Mesothelial cell of epicardium (in vitro differentiated cells): ENCODE measurements at places on chromosomes 7 and 10.

- DNase-seq, result no peak
Measured at GRCh38 chr7:151342811-151343210, 1.2 kb downstream of the NUB1 start.

DNA sequence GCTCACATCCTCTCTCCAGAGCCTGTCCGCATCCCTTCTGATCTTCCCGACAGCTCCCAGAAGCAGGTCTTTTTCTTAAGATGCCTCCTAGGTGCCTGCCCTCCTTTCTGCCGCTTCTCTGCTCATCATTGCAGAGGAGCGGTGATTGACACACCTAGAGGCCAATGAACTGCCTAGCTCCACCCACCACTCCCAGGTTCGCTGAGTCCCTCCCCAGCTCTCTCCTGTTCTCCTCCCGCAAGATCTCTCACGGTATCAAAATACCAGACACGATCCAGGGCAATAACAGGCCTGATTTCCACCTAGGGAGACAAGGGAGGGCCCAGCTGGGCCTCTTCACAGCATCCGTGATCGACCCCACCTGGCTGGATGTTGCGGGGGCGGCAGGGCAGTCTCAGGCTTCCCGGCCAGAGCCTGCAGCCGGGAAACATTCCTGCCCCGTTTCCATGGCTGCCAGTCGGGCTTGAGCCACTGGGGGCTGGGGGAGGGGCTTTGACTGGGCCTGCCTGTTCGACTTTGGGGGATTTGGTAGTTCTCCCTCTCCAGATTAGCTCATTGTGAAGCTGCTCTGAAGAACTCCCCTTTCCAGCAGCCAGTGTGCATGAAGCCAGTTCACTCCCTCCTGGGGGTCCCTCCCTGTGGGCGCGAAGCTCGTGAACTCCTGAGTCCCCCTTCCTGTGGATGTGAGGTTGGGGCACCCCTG, 373.5 kb downstream of the RPS24 start:
- peak; percentile 94 for DNase-seq

GRCh38 chr10:23557777-23558176, 118.9 kb downstream of the OTUD1 start:
- DNase-seq, result no peak

GRCh38 chr10:130689743-130690626, 553.8 kb downstream of the GLRX3 start:
- DNase-seq, result no peak

DNA sequence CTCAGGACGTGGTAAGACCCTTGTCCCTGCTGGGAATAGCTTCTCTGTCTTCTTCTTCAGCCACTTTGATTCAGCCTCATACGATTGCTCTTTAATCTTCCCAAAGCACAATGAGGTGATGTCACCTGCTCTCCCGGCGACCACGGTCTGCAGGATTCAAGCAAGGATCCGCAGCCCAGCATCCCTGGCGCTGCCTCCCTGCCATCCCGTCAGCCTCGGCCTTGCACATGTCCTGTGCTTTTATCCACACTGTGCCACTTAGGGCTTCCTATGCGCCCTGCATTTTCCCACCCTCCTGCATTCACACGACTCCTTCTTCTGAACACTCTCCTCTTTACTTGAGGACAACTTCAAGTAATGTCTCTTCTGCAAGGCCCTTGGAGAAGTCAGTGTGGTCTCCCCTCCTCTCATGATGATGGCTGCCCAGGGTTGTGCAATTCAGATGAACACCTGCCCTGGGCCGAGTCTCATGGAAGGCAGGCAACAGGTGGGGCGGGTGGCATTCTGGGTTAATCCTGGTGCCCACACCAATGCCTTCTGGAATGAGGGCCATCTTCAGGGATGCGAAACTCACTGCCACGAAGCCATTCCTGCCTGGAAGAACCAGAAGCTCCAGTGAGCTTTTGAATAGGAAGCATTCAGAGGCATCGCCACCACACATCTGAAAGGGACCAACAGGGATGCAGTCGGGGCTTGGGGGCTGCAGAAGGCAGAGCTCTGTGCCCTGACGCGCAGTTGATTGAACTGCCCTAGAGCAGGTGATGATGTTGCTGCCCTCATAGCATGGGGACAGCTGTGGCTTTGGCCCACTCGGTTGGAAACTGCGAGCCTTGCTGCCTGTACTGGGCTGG, 287.5 kb downstream of the GLRX3 start:
- no peak for DNase-seq

DNA sequence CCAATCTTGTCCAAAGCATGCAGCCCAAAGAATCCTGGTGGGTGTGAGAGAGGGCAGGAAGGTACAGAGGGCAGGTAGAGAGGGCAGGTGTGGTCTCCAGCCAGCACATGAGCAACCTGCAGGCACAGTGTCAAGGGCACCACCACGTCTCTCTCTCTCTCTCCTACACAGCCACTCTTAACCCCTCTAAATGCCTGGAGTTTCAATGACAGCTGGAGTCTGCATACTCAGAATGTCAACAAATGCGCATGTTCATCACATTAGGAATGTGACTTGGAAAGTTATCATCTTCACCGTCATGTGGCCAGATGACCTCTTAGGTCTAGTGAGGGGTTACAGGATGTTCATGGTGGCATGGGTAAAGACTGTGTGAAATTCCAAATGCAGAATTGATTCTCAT, 456.8 kb downstream of the SORCS1 start:
- DNase-seq, result no peak

- DNase-seq, result no peak
Measured at GRCh38 chr10:35611750-35612149, 6.6 kb downstream of the GJD4 start.

GRCh38 chr7:88268858-88269257, 37.8 kb downstream of the STEAP4 start:
- no peak for DNase-seq

DNA sequence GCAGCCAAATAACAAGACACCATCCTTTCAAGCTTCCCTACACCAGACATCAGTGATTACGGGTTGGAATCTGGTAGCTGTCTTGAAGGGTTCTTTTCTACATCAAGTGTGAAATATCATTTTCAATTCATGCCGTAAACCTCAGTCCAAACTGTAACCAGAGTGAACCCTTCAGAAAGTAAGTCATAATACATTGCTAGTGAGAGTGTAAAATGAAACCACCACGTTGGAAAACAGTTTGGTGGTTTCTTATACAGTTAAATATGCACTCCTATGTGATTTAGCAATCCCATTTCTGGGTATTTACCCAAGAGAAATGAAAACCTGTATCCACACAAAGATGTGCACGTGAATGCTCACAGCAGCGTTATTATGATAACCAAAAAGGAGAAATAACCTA, 25.6 kb upstream of the ZC3HAV1L start:
- DNase-seq, result no peak

- no peak for DNase-seq
Measured at GRCh38 chr10:129523031-129523722, 56.1 kb downstream of the MGMT start.

DNA sequence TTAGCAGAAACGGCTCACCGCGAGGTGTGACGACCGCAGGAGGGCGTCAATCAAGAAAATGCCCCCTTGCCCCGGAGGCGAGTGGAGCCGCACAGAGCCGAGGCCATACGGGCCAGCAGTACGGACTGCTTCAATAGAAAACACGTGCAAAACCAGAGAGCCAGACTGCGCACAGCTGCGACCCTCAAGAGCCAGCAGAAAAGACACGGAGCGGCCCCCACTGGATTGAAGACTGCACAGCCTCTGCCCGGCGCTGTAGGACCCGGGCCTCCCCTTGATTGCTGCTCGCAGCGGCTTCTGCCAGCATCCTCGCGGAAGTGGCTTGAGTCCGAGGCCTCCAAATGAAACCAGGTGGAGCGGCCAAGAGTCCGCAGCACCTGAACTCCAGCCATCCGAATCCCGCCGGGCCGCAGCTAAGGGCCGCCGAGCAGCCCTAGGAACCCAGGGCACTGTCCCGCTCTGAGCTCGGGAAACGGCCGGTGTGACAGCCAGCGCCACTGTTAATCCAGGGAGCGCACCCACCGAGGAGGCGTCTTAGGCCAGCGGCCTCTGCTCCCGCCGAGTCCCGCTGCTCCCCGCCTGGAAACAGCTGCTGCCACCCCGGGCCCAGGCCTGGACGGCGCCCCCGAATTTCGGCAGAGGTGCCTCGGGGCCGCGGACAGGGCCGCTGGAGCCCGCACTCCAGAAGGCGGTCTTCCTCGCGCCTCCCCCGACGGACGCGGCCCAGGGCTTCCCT, 660 bp upstream of the HHEX start:
- no peak for DNase-seq

DNA sequence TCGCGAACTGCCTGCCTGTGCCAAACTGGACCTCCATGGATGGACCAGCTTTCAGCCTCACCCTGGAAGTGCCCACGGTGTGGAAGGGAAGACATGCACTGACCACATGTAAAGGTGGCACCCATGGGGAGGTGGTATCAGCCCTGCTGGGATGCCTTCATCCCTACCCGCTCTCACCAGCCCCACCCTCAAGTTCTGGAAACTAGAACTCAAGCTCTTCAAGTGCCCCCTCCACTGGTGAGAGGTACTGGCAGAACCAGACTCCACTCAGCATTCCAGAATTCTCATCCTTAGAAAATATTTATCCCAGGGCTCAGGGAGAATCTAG, 5.9 kb downstream of the ZNF488 start:
- DNase-seq, result no peak

GRCh38 chr7:133299676-133300075, 46.8 kb downstream of the EXOC4 start:
- no peak for DNase-seq

GRCh38 chr7:51349820-51350545, 33.4 kb upstream of the COBL start:
- no peak for DNase-seq

DNA sequence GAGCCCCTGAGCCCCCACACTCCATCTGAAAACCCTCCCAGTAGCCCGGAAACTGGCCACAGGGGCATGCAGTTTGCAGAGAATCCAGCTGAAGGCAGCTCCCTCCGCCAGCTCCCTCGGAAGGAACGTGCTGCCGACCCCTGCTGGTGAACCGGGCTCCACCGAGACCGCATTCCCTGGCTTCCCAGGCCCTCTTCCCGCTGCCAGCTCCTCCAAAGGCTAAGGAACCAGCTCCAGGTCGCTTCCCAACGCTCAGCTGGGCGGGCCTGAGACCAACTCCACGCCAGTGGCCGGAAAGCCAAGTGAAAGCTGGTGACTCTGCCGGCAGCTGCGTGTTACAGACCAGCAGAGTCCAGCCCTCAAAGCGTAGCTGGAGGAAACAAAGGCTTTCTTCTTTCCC, 35.8 kb downstream of the GPER1 start:
- DNase-seq, result peak; percentile 69

DNA sequence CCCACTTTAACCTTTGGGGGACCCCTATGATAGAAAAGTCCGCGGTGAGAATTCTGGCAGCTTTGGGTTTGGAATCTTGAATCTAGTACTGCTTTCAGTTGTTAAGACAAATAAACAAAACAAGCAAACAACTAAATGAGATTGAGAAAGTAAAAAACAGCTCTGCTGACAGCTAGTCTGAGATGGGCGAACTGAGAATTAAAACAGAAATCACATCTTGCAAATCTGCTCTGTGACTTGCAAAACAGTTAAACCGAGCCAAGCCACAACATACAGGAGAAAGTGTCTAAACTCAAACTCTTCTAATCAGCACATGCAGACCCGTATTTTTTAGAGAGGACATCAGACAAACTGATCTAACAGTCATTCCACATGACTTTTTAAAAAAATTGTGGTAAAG, 110.4 kb downstream of the SH2D4B start:
- no peak for DNase-seq

- no peak for DNase-seq
Measured at GRCh38 chr7:142353147-142354060, 95.5 kb upstream of the PRSS58 start.

GRCh38 chr10:77230194-77230593, 407.4 kb downstream of the KCNMA1 start:
- DNase-seq, result no peak

- no peak for DNase-seq
Measured at GRCh38 chr7:155341463-155341983, 43.8 kb downstream of the INSIG1 start.

DNA sequence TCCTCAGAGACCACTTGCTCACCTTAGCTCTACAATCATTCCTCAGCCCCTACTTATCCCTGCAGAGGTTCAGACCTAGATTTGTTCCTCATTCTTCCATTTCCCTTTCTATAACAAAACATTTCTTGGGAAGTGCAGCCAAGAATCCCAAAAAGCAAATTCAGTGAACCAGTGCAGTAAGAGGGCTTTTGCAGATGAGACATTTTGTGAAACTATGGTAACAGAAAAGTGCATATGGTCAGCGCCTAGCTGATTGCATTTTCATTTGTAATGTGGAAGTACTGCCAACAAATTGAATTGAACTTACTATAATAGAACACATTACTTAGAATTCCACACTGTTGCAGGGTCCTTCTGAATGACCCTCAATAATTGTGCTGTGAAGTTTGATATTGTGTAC, 18.6 kb downstream of the AGMO start:
- DNase-seq, result no peak

- DNase-seq, result no peak
Measured at GRCh38 chr10:101817337-101818118, 716 bp downstream of the OGA start.

DNA sequence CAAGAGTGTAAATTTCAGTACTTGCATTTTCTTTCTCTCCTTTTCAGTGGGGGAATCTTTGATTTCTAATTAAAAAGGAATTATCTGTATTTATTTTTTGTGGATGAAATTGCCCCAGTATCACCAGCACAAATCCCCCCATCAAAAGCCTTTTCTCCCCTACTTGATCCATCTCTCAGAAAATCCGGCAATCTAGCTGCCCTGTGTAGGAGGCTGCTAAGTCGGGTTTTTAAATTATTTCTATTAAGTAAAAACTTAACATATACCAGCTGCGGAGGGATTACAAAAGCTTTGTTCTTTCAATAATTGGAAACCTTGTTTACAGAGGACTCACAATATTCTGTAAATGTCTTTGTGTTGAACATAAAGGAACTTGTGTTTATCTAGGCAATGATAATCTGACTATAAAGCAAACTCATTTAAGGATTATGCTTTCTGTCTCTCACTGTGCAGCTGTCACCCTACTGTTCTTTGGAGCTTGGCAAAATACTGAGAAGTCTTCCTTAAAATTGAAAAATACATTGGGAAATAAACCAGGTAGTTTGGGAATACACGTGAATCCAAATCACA, 177.4 kb upstream of the PRR15 start:
- no peak for DNase-seq

- no peak for DNase-seq
Measured at GRCh38 chr7:28200598-28200997, 20.0 kb upstream of the JAZF1 start.
